ENCODE measurements at places on chromosomes 16 and 17. TPM values are rescaled to one million over a fixed set of nuclear protein-coding genes. Genes with fewer than 3 reads are reported as not detected.

Gene TMEM106A
- 3.6 TPM for total RNA-seq

Gene C16orf46
- total RNA-seq, result not detected

GRCh38 chr16:85502357-85502756 is 110.8 kb upstream of the GSE1 start:
- no peak for DNase-seq

DNA sequence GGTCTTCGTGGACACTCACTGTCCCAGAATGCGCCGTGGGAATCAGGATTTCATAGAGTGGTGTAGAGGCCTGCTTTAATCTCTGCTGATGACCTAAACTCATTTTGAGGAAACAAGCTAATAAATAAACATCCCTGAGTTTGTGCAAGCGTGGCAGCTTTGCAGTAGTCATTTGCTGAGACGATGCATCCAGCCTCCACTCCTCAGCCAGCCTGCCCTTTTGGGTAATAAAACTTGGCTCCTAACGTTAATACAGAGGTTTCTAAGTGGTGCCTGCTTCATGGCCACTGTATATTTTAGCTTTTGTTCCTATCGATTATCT is 1.3 kb downstream of the DGKE start:
- no peak for DNase-seq

GRCh38 chr16:72901000-72901627 is 146.8 kb downstream of the ZFHX3 start:
- no peak for DNase-seq

All from esophagus muscularis mucosa (tissue), 4 donors.